ENCODE measurements at places on chromosomes 7 and 10.

- DNase-seq: no peak
Observed at GRCh38 chr7:54931532-54931931, 87.3 kb upstream of the EGFR start.

DNA sequence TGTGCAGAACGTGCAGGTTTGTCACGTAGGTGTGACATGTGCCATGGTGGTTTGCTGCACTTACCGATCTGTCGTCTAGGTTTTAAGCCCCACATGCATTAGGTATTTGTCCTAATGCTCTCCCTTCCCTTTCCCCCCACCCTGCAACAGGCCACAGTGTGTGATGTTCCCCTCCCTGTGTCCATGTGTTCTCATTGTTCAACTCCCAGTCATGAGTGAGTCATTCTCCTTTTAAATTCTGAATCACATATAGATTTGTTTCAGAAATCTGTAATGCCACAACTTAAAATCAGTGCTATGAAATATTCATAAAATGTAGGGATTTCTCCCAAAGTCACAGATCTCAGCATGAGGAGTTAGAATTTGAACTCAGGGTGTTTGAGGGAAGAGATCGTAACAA, 552.5 kb upstream of the MBL2 start:
- no peak for DNase-seq

- DNase-seq: no peak
Observed at GRCh38 chr7:18496341-18496700, 772 bp downstream of the HDAC9 start.

- DNase-seq: no peak
Observed at GRCh38 chr10:10497245-10497644, 520.4 kb upstream of the CELF2 start.

DNA sequence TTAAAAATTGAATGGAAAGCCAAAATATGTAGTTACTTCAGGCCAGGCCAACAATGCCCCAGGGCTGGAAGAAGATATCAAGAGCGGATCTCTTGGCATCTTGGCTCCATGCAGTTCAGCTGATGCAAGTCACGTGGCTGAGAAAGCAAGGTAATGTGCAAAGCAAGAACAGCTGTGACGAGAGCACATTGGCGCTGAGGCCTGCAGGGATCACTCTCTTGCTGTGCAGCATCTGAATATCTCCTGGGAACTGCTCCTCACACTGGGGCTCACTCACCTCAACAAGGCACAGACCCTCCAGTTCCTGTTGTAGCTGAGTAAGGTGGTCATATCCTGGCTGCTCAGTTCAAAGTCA, 14.0 kb downstream of the AKR1B1 start:
- no peak for DNase-seq
